Activated naive CD8-positive, alpha-beta T cell treated with anti-CD3 and anti-CD28 coated beads, Interleukin-2, amount 10 ng/mL, durations not matched to agents 7 days and 5 days (primary cell): ENCODE measurements at places on chromosomes 2 and 18. TPM values are rescaled to one million over a fixed set of nuclear protein-coding genes. Genes with fewer than 3 reads are reported as not detected.

Gene PROKR1
- not detected for total RNA-seq

Gene IL36RN
- total RNA-seq = not detected

Gene SCYGR4
- total RNA-seq = not detected

Gene PRSS56
- total RNA-seq = not detected

Gene SF3B1
- 392 TPM for total RNA-seq

Gene RTP5
- 0.53 TPM for total RNA-seq

Gene GPBAR1
- 0.72 TPM for total RNA-seq
